ENCODE measurements at places on chromosomes 2 and 18.

- DNase-seq = no peak
Measured at GRCh38 chr18:50311650-50312049, 24.2 kb upstream of the CXXC1 start.

DNA sequence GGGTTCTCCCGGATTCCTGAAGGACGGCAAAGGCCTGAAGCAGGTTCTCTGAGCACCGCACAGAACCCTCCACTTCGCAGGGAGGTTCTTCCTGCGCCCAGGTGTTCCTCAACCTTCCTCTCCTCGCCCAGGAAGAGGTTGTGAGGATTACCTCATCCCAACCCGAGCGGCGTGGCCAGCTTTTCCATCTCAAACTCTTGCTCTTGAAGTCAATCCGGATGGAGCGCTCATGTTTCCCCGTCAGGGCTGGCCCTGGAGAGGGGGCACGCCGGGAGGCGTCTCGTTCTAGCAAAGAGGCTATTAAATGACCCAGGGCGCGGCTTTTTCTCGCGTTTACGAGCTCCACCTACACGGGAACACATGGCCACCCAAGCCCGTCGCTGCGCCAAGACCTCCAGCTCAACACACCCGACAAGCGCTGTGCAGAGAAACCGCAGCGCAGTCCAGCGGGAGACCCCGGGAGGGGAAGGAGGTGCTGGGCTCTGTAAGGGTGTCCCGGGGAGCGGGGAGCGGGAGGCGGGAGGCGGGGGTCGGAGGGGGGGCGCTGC lies 540 bp upstream of the RAB10 start:
- peak; percentile 89 for DNase-seq

DNA sequence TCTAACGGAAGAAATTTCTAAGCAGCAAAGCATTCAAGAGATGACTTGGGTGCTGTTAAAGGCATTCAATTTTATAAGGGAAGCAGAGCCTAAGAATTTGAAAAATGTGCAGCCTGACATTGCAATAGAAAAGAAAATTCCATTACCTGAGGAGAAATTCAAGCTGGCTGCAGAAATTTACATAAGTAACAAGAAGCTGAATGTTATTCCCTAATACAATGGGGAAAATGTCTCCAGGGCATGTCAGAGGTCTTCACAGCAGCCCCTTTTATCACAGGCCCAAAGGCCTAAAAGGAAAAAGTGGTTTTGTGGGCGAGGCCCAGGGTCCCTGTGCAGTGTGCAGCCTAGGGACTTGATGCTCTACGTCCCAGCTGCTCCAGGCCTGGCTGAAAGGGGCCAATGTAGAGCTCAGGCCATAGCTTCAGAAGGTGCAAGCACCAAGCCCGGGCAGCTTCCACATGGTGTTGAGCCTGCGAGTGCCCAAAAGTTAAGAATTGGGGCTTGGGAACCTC lies 306.7 kb downstream of the RDH14 start:
- DNase-seq = no peak

DNA sequence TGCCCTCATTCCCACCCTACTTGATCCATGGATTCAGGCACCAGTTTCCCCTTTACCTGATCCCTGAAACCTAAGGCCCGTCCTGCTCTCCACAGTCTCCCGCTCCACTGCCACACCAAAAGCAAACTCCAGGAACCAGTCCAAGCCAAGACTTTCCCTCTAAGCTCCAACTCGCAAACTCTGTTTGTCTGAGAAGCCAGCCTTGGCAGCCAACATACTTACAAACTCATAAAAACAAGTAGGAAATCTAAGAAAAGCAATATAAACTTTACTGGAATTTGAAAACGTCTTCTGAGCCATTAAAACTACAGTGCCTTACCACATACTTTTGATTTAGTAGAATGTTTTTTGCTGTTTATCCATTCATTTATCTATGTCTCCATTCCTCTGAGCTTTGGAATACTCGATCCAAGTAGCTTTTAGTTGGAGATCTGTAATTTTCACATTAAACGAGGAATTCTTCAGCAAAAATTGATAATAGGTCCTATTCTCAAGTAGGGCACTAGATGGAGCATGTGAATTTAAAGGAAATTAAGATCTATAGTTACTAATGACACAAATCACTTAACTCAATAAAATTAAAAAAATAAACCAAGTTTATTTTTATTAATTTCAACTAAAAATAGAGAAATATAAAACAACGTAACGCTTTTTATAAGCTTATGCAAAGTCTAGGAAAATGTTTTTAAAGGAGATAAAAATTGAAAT lies 199.7 kb downstream of the MYO3B start:
- no peak for DNase-seq

DNA sequence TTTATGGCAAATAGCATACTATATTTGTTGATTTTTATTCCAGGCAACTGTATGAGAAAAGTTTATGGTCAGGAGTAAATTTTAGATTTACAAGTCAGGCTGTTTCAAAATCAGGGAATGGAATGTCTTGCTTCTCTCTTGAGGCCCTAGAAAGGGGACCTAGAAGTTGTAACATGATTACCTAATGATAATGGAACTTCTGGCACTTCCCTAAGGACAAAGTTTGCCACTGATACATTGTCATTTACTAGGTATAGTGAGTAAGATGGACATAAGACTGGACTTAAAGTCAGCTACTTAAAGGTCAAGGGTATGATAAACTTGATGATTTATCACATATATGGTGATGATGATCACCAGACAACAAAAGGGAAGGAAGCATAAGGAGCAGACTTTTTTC lies 103.3 kb upstream of the VRK2 start:
- no peak for DNase-seq

- DNase-seq = no peak
Measured at GRCh38 chr2:101466426-101466825, 8.5 kb downstream of the RFX8 start.

- no peak for DNase-seq
Measured at GRCh38 chr2:219335373-219335786, 2.8 kb upstream of the RESP18 start.

DNA sequence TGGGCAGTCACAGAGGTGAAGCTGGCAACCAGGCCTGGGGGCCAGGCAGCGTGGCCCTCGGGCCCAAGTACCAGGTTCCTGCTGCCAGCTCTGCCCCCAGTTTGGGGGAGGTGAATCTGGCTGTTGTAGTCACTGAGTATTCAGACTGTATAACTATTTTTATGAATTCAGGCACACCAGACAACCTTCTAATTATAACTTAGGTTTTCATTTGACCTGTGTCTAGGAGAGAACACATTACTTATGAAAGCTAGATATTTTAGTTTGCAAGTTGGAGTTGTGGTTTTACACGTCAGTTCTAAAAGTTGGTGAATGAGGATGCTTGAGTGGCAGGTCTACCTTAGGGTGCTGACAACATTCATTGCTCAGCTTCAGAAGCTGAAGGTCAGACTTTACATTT lies 71.7 kb downstream of the LIMS1 start:
- DNase-seq = no peak

DNA sequence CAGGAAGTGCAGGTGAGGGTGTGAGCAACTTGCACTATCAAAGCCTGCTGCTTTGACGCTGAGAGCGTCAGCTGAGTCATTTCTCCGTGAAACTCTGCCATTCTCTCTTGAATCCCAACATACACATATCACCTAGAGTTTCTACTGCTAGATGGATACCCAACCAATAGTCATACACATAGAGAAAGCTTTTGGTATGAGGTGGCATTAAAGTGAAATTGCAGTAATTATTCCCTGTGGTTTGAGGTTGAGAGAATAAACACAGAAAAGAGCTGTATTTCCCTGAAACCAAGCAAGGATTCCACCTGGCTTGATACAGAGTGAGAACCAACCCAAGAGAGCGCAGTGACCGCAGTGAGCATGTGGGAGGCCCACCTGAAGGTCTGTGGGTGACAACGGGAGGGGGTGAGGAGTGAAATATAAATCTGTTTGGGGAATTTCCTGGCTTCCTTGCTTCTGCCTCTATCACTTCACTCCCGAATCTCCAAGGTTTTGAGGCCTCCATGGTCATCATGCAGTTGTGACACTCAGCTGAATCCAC lies 28.8 kb upstream of the TMEM18 start:
- no peak for DNase-seq

DNA sequence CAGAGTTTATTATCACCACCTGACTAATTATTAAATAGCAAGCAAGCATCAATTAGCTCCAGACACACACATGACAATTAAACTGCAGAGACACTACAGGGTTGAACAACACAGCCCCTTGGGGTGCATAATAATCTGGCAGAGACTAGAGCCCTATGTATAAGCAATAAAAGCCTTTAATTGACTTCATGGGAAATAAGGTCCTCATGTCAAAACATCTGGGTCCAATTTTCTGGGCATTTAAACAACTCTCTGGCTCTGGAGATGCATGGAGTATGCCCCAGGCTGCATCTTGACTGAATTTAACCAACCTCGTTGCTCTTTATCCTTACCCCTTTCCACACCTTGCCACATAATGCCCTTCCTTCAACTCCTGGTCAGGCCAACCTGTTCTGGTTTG lies 270.7 kb upstream of the THUMPD2 start:
- no peak for DNase-seq

- no peak for DNase-seq
Measured at GRCh38 chr2:23614701-23615100, 229.7 kb downstream of the KLHL29 start.

- DNase-seq = no peak
Measured at GRCh38 chr2:208256192-208256782, 1.4 kb upstream of the IDH1 start.

- no peak for DNase-seq
Measured at GRCh38 chr18:63145851-63146555, 173.6 kb downstream of the BCL2 start.

- no peak for DNase-seq
Measured at GRCh38 chr2:37809931-37810570, 115.0 kb upstream of the RMDN2 start.

GRCh38 chr2:231167745-231168459 lies 30.5 kb upstream of the ARMC9 start:
- DNase-seq = no peak

DNA sequence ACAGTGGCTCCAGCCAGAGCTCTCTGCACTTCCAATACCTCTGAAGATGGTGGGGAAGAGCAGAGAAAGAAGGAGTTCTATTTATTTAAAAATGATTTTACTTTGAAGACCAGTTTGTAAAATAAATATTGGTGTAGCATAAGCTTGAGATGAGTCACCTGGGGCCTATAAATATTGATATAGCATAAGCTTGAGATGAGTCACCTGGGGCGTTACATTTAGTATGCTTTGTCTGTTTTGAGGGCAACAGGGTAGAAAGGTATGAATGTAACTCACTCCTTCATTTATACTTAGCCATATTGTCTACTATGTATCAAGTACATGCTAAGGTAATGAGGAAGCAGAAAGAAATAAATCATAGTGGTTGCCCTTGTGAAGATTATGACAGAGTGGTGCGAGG lies 7.7 kb upstream of the SULT1C4 start:
- DNase-seq = no peak

DNA sequence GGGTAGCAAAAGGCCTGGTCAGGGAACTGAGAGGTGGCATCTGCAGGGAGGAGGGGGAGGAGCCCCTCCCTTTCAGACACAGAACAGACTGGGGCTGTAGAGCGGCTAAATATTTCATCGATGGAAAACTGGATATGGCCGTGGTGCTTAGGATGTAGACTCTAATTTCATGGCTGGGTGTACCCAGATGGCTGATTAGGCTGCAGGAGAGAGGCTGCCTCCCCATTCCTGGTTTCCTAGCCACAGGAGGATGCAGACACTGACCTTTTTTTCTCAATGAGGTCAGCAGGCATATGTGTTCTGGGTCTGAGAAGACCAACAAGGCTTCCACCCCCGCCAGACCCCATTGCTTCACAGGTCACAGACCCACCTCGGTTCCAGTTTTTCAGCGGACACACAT lies 79.3 kb upstream of the STPG4 start:
- peak; percentile 26 for DNase-seq

DNA sequence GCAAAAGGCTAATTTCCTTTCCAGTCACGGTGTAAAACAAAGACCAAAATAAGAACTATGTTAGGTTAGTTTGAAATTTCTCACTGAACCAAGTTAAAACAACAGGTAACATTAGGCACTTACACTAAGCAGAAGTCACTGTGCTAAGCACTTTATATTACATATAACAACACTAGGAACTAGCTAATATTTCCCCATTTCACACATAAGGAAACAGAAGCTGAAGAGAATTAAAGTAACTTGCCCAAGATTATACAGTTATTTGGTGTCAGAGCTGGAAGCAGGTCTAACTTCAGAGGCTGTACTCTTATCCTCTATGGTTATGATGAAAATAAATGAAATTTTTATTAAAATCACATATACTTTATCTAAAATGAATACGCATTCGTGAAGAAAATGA lies 5.9 kb downstream of the ITSN2 start:
- DNase-seq = no peak

DNA sequence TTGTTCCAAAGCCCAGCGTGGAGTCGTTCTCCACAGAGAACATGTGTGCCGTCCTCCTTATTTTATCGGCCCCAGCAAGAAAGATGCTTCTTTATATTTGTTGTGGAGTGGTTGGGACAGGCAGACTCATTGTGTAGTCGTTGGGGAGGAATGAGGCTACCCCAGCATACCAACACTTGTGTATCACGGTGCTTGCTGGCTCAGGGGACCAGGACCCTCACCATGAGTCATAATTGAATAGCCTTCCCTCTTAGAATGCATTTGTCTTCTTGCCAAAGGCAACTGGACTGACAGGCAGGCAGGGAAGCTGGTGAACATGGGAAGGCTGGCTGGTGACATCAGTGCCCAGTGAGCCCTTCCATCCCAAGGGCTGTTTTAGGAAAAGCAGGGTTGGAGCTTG lies 4.7 kb downstream of the CAPN10 start:
- DNase-seq = no peak

GRCh38 chr2:169673921-169674320 lies 20.3 kb downstream of the CFAP210 start:
- no peak for DNase-seq

GRCh38 chr2:199228887-199229819 lies 228.6 kb downstream of the SATB2 start:
- peak; percentile 66 for DNase-seq

- no peak for DNase-seq
Measured at GRCh38 chr2:16625201-16625729, 40.4 kb downstream of the CYRIA start.

DNA sequence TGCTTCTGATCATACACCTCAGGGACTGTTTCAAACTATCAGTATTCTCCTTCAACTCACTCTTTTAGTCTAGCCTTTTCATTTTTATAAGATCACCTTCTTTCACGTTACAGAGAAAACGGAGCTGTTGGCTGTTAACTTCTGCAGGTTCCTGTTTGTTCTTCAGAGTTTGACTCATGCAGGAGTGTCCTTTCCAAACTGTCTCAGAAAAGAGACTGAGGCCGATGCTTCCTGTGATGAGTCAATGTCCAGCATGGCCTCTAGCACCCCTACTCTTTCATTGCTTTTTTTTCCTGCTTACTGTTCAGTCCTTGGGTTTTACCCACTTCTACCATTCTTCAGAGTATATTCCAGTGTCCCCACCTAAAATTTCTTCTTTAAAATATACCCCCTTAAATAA lies 240.8 kb upstream of the RGPD4 start:
- no peak for DNase-seq

DNA sequence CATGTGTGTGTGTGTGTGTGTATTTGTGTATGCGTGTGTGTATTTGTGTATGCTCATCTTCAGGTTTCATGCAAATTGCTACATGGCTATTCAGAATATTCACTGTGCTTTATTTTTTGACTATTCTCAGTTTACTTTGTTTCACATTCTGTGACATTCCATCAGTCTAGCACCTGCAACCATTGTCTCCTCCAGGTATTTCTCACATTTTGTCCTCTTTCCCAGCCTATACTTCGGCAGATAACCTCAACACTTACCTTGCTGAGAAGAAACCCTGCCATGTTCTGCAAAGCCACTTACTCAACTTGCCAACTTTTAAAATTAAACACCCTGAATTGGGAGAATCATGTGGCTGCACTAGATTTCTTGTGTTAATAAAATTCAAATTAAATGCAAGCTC lies 135.4 kb upstream of the REG3A start:
- DNase-seq = no peak

Data from NCI-H1694 treated with DMSO at 0.1 percent for 48 hours (cell line).